ENCODE measurements at places on chromosomes 13 and 19.

DNA sequence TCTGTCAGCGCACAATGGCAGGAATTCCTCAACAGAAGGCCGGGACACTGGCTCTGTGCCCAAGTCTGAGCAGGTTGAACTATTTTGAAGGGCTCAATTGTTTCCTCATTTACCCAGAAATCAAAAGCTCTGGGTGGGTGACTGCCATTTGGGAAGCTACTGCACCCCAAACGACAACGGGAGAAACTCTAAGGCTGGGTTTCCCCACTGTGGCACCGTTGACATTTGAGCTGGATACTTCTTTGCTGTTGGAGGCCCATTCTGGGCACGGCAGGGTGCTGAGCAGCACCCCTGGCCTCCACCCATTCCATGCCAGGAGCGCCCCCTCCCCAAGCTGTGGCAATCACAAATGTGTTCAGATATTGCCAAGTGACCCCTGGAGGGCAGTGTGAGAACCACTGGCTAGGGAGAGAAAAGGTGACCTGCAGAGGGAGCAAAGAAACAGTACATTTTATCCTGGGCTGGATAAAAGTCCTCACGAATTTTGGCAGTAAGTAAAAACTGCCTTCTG is 62.5 kb downstream of the RFX2 start:
- no peak for DNase-seq

- no peak for DNase-seq
Observed at GRCh38 chr13:43815204-43815603, 28.4 kb upstream of the ENOX1 start.

- DNase-seq: no peak
Observed at GRCh38 chr13:28048768-28049167, 51.6 kb downstream of the FLT3 start.

GRCh38 chr13:43401361-43401760 is 378.0 kb downstream of the DNAJC15 start:
- no peak for DNase-seq

- no peak for DNase-seq
Observed at GRCh38 chr19:8608941-8609278, 1.6 kb downstream of the ADAMTS10 start.

DNA sequence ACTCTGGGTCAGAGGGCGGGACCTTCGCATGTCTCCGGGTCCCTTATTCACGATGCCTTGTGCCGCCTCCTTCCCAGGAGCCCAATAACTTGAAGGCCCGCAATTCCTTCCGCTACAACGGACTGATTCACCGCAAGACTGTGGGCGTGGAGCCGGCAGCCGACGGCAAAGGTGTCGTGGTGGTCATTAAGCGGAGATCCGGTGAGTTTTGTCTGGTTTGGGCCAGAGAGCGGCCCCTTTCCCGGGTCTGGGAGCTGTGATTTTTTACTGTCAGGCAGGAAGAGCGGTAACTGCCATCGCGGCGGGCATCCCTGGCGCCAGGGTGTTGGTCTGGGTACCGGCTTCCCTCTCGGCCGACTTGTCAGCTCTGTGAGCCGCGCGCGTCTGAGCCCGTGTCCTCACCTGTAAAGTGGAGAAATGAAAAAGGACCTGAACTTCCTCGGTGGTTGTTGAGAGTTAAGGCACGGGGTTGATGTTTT is 800 bp downstream of the RPL28 start:
- no peak for DNase-seq

- DNase-seq: no peak
Observed at GRCh38 chr19:32607479-32607878, 26.5 kb downstream of the PDCD5 start.

DNA sequence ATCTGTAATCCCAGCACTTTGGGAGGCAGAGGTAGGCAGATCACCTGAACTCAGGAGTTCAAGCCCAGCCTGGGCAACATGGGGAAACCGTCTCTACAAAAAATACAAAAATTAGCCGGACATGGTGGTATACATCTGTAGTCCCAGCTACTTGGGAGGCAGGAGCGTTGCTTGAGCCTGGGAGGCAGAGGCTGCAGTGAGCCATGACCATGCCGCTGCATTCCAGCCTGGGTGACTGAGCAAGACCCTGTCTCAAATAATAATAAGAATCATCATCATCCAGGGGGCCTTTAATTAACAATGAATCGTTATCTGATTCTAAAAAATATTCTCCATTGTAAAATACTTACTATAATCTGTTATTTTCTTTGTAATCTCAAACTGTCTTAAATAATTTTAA is 283.4 kb downstream of the DACH1 start:
- DNase-seq: no peak

DNA sequence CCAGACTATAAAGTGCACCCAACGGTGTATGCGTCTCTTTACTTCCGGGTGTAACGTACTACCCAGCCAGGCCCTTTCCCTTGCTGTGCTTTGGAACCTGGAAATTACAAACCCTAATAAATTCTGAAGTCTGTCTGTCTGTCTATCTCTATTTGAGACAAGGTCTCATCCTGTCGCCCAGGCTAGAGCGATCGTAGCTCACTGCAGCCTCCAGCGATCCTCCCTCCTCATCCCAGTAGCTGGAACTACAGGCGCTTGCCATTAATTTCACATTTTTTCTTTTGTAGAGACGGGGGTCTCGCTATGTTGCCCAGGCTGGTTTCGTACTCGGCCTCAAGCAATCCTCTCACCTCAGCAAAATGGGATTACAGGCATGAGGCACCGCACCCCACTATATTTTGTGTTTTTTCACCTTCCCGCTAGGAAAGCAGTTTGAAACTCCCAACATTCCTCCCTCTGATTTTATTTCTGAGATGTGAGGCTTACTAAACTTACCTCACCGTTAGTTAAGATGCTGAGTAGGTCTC is 469 bp upstream of the RNF6 start:
- no peak for DNase-seq
